ENCODE measurements at places on chromosomes 12 and 14.

GRCh38 chr14:62079038-62079437, 316.8 kb downstream of the SNAPC1 start:
- no peak for DNase-seq

GRCh38 chr12:112230136-112230535, 104.8 kb downstream of the TRAFD1 start:
- DNase-seq: no peak

DNA sequence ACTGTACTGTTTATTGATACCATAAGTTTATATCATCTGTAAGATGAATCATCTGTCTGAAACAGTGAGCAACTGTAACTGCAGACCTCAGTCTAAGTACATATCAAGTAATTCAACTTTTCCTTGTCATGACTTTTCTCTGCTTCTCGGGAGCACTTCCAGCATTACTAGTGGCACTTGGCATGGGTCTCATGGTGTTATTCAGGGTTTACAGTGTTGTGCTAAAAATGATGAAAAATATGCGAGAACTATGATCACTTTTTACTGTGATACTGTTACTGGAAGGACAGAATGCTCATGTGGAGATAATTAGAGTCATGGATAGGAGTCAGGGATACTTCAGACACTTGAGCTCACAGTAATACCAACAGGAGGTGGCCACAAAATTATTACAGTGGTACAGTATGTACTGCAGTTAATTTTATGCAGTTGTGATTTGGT, 8.3 kb downstream of the KTN1 start:
- DNase-seq: no peak

- DNase-seq: no peak
Measured at GRCh38 chr14:56185992-56186391, 67.8 kb downstream of the PELI2 start.

Data from posterior vena cava (tissue), 2 donors.